ENCODE measurements at places on chromosomes 3 and 15.

DNA sequence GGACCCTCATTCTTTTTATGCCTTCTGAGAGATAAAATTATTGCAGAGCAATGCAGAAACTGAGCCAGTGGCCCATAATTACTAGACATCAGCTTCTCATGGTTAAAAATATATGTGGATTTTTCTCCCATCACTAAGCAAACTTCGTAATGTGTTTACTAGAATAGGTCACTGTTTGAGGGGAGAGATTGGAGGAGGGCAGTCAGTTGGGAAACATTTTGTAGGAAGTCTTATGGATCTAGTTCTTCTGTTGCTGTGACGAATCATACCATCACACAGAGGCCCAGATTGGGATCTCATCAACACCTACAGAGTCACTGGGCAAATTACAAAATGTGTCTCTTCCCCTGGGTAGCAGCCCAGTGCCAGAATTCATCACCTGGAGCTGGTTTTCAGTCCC, 81.4 kb downstream of the PDE8A start:
- no peak for DNase-seq

GRCh38 chr3:32397941-32398340, 6.3 kb downstream of the CMTM7 start:
- peak; percentile 51 for DNase-seq

DNA sequence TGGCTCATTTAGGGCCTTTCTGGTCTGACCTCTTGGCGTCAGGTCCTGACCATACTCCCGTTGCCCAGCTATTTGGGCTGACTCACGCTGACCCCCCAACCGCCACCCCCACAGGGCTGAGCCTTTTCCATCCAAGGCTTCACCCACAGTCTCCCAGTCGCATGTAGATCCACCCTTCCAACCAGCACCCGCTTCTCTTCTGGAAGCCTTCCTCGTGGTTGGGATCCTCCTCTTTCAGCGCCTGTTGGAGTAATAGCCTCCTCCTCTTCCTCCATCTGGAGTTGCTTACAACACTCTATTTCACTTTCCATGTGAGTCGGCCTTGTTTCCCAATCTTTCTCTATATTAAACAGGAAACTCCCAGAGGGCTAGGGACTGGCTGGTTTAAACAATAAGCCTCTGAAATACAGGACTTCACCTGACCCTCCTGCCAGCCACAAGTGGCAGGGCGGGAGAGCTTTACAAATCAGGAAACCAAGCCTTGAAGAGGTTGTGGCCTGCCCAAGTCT, 2.1 kb upstream of the ALAS1 start:
- no peak for DNase-seq

DNA sequence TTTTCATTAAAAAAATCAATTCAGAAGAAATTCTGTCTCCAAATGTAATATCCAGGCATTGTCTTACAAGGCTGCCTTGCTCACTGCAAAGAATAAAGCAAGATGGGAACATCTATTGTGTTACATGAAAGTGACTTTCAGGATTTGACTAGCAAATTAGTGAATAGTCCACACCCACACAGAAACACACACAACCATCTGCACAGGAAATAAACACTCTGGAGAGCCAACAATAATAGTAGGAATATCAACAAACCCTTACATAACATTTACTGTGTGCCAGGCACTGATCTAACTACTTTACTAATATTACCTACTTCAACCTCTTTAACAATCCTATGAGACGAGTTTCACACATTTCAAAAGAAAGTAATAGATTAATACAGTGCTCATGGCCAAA, 28.9 kb upstream of the ZNF385D start:
- DNase-seq = no peak

GRCh38 chr3:179416681-179417080, 34.6 kb downstream of the GNB4 start:
- DNase-seq = no peak

DNA sequence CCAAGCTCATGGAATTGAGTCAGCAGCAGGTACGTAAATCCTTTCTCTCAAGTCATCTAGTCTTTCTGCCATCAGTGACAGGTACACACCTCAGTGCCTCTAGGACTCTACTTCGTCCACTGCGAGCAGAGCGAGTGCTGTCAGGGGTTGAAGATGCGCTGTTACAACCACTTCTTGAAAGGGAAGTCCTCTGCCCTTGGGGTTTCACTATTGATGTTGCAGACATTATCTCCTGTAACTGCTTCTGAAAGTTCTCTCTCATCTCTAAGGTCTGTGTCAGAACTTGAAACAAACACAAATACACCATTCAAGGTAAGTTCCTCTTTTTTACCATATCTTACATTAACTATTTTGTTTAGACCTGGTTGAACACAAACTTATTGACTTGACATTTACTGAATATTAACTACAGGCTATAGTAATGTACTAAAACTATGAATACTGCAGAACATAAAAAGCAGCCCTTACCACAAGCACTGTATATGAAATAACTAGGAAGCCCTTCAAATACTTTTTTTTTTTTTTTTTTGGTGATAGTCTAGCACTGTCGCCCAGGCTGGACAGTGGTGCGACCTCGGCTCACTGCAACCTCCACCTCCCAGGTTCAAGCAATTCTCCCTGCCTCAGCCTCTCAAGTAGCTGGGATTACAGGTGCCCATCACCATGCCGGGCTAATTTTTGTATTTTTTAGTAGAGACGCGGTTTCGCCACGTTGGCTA, 41.5 kb downstream of the TOPBP1 start:
- no peak for DNase-seq

DNA sequence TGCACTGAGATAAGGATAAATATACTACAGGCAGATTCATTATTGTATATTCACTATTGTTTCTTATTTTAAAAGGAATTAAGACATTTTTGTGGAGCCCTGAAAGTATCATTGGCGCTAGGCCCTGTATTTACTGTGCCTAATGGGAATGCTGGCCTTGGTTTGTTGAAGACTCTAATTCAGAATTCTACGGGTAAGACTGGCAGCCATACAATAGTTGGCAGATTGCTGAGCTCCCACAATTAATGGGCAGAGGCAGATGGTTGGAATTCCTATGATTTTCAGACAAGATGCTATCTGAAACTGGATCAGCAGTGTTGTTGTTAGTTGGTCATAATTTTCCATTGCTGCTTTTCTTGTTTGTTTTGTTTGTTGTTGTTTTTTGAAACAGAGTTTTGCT, 14.7 kb downstream of the PGBD4 start:
- peak; percentile 78 for DNase-seq

DNA sequence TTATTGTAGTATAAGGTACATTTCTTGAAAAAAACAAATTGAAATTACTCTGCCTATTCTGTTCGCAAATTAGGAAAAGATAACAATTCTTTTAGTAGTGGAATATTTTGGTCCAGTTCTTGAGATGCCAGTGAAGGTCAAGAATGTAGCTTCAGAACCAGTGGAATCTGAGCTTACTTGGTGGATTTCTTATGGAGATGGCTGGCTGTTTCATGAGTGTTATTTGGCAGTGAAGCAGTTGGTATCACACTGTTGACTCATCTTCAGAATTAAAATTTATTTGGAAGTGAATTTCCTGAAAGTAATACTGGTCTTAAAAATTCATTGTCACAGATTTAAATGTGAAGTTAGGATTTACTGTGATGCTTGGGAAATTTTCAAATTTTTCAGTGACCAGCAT, 19.1 kb downstream of the RNF13 start:
- DNase-seq = no peak

- DNase-seq = no peak
Measured at GRCh38 chr3:72663429-72663828, 184.8 kb downstream of the SHQ1 start.

GRCh38 chr3:127193341-127193740, 410 bp downstream of the PRR23E start:
- no peak for DNase-seq

DNA sequence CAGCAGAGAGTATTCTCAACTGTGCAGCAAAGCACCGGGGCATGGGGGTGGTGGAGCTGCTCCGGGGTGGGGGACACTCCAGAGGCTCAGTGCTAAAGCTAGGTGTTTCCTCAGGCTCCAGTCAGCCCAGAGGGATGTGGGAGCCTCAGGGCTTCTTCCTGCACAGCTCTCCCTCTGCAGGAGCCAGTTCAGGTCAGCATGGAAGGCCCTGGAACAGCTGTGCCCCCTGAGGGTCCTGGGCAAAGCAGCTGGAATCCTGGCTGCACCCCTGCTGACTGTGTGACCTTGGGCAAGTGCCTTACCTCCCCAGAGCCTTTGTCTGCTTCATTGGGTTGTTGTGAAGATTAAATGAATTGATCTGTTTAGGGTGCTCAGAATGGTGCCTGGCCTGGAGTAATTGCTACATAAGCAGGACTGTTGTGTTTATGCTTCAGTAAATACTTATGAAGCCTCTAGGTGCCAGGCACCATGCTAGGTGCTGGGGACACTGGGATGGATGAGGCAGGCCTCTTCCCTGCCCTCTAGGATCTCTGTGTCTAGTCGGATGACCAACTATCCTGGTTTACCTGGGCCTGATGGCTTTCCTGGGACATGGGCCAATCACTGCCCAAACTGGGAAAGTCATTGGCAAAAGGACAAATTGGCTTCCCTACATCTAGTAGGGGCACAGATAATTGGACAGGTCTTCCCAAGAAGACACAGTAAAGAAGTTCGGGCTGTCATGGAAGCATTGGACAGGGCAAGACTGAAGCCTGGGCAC, 64.2 kb upstream of the LCTL start:
- DNase-seq = no peak

DNA sequence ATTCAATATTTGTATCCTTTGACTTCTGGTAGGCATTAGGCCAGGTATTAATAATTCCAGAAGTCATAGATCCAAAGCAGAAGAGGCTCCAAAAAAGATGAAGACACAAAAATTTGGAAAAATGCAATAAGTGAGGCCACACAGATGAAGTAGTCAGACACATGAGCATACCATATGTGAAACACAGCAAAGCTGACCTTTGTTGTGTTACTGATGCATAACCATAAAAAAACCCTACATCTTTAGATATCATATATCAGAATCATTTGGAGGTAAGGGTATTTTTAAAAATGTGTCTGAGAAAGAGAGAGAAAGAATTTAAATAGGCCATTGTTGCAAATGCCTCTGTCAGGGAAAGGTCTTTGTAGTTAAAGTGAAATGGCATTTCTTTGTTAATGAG, 314.9 kb downstream of the SLC9A9 start:
- no peak for DNase-seq

DNA sequence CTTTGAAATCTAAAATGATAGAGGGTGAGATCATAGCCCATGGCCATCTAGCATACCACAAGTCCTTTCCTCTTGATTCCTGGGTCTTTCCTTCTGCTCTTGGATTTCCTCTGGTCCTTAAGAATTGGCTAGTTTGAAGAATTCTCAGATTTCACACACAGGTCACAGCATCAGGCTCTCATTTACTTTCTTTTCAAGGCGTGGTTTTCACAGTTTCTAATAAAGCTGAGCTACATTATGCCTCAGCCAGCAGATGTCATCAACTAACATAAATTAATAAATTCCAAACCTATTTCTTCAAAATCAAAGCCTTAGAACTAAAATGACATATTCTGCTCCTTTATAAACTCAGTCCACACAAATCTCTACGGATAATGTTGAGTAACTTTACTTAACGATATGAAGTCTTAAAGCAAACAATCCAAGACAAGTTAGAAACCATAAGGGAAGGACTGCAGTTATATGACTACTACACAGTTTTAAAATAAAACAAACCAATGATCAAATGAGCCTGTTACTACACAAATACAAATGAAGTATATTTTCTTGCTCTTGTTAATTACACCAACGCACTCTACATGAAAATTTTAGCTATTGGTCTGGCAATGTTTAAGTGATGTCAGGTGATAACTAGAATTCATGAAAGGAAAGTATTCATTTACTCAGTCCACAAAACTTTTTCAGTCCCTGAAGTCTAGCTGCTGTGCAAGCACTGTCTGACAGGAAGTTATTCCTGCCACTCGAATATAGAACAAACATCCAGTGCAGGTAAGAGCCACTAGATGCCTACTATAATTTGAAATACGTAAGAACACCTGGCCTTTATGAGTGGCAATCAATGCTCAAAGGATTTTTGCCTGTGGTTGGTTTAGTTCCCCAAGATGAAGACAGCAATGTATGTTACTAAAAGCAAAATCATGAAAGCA, 9.2 kb downstream of the CCDC14 start:
- no peak for DNase-seq

DNA sequence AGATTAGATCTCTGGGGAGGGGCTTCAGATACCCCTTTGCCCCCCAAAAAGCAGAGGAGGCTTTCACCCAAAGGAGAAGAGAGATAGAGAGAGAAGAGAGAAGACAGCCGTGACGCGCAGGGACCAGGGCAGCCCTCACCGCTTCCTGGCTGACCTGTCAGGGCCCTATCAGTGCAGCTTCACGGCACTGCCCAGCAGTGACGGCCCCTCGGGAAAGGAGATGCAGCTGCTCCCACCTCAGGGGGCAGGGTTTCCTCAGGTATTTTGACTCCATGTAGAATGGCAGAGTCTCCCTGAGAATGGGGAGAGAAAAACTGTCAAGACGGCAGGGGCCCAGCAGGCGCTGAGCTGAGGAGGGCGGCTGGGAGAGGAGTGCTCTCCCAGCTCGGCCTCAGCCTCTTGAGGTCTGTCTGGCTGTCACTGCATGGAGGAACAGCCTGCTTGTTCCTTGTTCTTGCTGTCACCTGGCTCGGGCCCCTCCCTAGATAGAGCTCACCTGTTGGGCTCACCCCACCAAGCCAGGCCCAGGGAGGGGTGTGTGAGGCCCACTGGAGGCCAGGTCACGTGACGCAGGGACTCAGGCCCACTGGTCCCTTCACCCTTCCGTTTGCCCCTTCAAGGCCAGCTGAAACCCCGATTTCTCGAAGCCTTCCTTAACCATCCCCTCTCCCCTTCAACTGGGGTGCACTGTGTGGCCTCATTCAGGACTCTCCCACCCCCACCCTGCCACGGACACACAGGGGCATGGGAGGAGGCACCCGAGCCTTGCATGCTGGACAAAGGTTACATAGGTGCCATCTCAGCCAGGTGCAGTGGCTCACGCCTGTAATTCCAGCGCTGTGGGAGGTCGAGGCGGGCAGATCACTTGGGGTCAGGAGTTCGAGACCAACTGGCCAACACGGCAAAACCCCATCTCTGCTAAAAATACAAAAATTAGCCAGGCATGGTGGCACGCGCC, 28.2 kb downstream of the LOXL1 start:
- no peak for DNase-seq

- no peak for DNase-seq
Measured at GRCh38 chr3:126201168-126201567, 20.8 kb upstream of the ALDH1L1 start.

DNA sequence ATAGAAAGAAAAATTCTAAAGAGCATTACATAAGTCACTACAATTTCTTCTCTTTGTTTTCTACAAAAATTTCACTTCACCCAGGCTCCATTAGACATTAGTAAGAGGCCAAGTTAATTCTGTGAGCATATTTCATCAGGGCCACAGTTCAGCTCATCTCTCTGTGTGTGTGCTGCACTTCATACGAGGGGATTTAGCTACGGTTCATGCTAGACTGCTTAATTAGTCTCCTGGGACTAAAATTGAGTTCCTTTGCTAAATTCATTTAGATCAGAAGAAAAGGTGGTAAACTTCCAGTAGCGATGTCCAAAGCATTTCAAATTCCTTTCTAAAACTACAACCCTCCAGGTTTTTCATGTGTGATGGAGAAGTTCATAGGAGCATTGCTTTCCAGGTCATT, 83.1 kb upstream of the SETMAR start:
- DNase-seq = no peak

- DNase-seq = no peak
Measured at GRCh38 chr3:11459186-11459824, 184.4 kb downstream of the VGLL4 start.

- no peak for DNase-seq
Measured at GRCh38 chr15:40918799-40919392, 10.2 kb upstream of the DLL4 start.

- no peak for DNase-seq
Measured at GRCh38 chr3:37210230-37210629, 35.8 kb upstream of the LRRFIP2 start.

- no peak for DNase-seq
Measured at GRCh38 chr15:62257996-62258521, 93.0 kb upstream of the C2CD4B start.

GRCh38 chr3:141109751-141110150, 58.6 kb downstream of the SPSB4 start:
- DNase-seq = peak; percentile 92

Measured in NCI-H524 (cell line).